Bronchial epithelial cell (primary cell): ENCODE measurements at places on chromosomes 6 and 20. TPM values are rescaled to one million over a fixed set of nuclear protein-coding genes. Genes with fewer than 3 reads are reported as not detected.

- no peak for DNase-seq
Measured at GRCh38 chr6:29424168-29424567, 9.4 kb downstream of the OR12D1 start.

GRCh38 chr20:18138639-18139583, 1.2 kb downstream of the KAT14 start:
- no peak for DNase-seq

DNA sequence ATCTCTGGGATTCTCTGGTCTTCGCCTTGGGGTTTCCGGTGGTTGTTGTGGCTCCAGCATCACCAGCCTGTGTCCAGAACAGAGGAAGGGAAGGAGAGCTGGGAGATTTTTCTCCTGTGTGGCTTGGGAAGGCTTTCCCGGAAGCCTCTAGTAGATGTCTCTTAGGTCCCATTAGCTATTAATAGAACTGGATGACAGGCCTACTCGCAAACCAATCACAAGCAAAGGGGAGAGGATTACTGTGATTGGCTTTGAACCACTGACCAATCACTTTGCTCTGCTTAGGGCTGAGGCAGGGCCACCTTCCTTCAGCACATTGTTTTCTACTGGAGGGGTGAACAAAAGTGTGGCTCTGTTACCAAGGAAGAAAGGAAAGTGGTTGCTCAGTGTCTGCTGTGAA, 203.4 kb upstream of the SULF2 start:
- no peak for DNase-seq

DNA sequence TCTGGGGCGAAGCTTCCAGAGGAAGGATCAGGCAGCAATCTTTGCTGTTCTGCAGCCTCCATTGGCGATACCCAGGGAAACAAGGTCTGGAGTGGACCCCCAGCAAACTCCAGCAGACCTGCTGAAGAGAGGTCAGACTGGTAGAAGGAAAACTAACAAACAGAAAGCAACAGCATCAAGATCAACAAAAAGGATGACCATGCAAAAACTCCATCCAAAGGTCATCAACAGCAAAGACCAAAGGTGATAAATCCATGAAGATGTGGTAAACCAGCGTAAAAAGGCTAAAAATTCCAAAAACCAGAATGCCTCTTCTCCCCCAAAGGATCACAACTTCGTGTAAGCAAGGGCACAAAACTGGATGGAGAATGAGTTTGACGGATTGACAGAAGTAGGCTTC, 252.8 kb downstream of the PHF3 start:
- no peak for DNase-seq

DNA sequence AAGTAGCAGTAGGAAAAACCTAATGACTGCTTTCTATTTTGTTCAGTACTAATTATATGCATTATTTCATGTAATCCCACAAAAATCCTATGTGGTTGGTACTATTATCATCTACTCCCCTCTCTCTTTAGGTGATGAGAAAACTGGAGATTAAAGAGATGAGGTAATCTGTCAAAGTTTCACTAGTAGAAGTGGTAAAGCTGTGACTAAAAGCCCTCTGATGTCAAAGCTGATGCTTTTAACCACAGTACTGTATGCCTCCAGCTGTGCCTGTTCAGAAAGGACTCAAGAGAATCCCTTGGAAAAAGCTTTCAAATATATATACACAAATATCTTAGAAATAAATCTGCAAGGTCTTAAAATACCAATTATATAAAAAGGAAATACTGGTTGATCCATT, 38.0 kb downstream of the PHIP start:
- DNase-seq, result no peak

DNA sequence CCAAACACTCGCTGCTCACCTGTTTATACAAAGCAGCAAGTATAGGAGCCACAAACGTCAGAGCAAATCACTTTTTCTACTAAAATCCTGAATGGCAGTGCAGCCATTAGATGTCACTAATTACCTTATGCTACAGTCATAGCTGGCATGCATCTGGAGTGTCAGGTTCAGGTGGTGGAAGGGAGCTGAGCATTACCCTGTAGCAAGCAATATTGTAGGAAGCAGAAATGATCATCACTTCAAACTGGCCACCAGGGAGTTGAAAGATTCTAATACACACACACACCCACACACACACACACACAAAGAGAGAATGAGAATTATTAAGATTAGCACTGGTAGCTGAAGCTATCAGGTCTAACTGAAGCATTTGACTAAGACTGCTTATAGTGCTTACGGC, 75.8 kb downstream of the EFHC1 start:
- DNase-seq, result no peak

DNA sequence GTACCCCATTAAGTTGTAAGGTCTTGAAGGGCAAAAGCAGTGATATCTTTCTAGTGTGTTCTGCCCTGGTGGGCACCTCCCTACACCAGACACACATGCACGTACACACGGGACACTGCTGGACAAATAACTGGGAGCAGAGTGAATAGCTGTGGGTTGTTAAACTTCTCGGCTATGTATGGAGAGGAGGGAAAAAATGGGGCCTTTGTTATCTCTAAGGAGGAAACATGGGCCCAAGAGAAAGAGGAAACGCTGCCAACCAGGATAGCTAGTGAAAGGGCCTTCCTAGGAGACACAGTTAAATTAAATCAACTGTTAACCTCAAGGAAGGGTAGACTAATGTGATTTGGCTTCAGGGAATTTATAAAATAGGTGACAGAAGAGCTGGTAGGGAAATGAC, 169.7 kb downstream of the MYLK4 start:
- no peak for DNase-seq

- no peak for DNase-seq
Measured at GRCh38 chr6:27156874-27157458, 90.5 kb upstream of the PRSS16 start.

DNA sequence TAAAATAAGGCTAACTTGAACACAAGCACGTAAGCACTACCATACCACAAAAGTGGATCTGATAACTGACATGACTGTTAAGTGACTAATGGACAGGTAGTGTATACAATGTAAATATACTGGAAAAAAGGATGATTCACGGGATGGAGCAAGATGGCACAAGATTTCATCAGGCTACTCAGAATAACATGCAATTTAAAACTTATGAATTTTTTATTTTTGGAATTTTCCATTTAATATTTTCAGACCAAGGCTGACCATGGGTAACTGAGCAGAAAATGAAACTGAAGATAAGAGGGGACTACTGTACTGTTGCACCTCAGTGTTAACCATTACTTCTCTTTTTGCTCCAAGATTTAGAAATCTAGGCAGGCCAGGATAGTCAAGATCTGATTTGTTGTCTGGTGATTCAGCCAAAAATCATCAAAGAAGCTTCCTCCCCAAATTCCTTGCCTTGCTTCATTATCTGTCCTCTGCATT, 45.4 kb downstream of the TPBG start:
- DNase-seq, result peak; percentile 97

DNA sequence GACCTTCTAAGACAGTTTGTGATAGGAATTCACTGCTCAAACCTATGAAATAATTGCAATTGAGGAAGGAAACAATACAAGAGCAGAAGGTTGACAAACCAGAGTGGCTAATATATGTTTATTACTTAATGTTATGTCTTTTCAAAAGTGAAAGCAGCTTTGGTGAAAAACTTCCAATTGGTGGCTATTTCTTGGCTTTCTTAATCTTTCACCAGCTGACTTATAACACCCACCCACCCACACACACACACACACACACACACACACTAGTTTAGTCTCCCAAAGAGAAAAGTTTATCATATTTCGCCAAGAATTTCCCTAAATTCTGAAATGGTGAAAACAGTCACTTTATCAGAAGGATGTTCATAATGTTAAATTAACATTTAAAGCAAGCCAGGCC, 583.5 kb downstream of the EYS start:
- no peak for DNase-seq

DNA sequence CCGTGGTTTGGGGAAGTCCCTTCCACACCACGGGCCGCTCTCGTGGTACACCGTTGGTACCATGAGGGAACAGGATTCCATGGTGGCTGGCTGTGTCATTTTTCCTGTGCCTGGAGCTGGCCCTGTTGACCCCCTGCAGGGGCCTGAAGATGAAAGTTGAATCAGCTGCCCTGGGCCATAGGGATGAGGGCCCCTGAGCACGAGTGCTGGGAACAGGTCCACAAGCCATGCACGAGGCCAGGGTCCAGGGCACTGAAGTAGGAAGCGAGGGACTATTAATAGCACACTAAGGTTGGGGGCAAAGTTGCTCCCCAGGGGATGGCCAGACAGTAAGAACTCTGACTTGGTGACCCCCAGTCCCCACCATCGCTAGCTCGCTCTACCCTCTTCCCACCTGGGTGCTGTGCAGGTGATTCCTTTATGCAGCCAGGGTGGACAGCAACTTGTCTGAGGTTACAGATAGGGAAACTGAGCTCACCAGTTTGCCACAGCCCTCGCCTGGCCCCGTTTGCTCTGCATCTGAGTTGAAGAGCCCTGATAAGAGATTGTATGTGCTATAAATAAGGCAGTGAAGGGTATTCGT, 46.6 kb downstream of the SLC13A3 start:
- no peak for DNase-seq

DNA sequence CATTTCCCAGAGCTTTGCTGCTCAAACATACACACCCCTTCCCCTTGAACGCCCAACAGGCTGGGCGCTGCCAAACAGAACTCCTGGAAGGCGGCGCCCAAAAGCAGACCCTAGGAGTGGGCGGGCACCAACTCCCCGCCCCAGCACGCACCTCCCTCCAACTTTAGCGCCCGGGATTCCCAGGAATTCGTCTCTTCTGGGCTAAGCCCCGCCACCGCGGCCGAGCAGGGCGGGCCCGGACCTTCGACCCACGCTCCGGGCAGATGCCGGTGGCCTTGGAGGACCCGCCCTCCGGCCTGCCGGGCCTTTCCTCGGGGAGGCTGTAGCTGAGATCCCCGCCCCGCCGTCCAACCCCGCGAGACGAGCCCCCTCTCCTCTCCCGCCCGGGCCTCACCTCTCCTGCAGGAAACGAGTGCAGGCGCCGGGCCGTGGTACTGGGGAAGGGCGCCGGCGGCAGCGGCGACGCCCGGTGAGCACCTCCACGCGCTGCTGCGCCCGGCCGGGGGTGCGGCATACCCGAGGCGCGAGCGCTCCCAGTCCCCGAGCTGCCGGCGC, 659 bp downstream of the MCUR1 start:
- peak; percentile 33 for DNase-seq

- DNase-seq, result no peak
Measured at GRCh38 chr20:47533518-47534062, 31.9 kb downstream of the NCOA3 start.

GRCh38 chr20:6579417-6579816, 188.1 kb upstream of the BMP2 start:
- no peak for DNase-seq

GRCh38 chr20:50455656-50456451, 54.3 kb upstream of the PTPN1 start:
- no peak for DNase-seq

- DNase-seq, result no peak
Measured at GRCh38 chr6:143363299-143363698, 87.2 kb downstream of the ADAT2 start.

DNA sequence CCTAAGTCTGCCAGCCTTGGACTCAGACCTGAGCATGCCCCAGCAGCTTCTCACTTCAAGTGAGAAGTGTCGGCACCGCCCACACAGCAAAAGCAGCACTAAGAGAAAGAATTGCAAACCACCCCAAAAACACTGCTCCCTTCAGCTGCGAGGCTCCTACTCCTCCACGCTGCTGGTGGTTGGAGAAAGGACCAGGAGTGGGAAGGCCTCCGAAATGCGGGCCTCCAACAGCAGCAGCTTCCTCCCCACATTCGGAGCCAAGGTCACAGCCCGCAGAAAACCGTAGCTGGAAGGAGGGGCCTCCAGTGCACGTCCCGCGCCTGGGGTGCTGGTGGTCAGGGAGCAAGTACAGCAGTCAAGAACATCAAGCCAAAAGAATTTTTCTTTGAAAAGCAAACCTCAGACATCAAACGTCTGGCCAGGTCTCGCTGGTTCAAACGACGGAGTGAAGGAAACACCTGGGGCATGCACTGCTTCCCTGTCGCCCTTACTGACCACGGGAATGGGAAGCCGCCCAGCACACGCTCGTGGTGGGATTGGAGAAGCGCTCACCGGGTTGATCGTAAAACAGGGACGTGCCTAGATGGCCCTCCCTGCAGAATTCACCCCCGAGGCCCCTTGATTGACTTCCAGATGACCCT, 185.6 kb upstream of the CST7 start:
- DNase-seq, result no peak

GRCh38 chr20:11063444-11063843, 389.6 kb upstream of the JAG1 start:
- no peak for DNase-seq

- no peak for DNase-seq
Measured at GRCh38 chr6:79584332-79584731, 46.8 kb upstream of the SH3BGRL2 start.

- no peak for DNase-seq
Measured at GRCh38 chr6:108565893-108566292, 5.2 kb downstream of the FOXO3 start.

GRCh38 chr6:41935685-41936072, 5.9 kb downstream of the CCND3 start:
- no peak for DNase-seq

DNA sequence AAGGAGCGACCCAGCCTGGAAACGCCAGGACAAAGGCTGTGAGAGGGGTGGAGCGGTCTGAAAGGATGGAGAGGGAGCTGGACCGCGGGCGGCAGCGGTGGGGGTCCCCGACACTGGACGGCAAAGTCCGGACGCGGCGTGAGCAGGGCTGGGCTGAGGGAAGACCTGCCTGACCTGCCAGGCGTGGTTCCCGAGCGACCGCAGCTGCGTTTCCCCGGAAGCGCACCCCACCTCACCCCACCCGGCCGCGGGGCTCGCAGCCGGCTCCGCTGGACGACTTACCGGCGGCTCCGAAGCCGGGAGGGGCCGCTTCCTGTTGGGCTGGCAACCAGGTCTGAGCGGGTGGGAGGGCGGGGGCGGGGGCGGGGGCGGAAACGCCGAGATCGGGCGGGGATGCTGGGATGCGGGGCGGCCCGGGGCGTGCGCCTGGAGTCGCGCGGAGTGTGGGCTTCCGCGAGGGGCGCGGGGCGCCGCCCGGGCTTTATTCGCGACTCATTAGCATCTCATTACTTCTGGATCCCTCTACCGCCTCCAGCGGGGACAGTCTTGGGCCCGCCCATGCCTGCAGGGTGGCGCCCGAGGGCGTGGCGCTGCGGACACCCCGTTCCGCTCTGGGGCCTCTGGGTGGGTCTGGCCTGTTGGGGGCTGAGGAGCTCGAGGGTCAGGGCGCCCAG, at the start of gene MICAL1:
Gene MICAL1 (minus strand): TSS at position 336 of the 674 bp plus-strand sequence. CDS start 1,576 bp downstream, outside the sequence.
- peak; percentile 13 for DNase-seq

The CLVS2 gene
- total RNA-seq, result not detected in 2 replicates

The SDC4 gene
- total RNA-seq, result 211 and 272 TPM in 2 replicates

The SIRPB1 gene
- not detected in 2 replicates for total RNA-seq

The CAGE1 gene
- 0.13 TPM in 1 of 2 replicates, not detected in the other for total RNA-seq

The ZNF831 gene
- not detected in 2 replicates for total RNA-seq

The RAET1G gene
- 26.6 and 45.0 TPM in 2 replicates for total RNA-seq

The SEC23B gene
- total RNA-seq, result 81.6 and 119 TPM in 2 replicates

The TTLL9 gene
- total RNA-seq, result under 0.01 TPM in 1 of 2 replicates, not detected in the other

The TGM2 gene
- total RNA-seq, result 0.51 and 5.5 TPM in 2 replicates

The RIPOR3 gene
- total RNA-seq, result under 0.01 and 0.53 TPM in 2 replicates

The DDX43 gene
- 0.26 and 0.64 TPM in 2 replicates for total RNA-seq

The HLA-DRB5 gene
- not detected in 2 replicates for total RNA-seq

The CST2 gene
- not detected in 2 replicates for total RNA-seq

The SLC24A3 gene
- total RNA-seq, result under 0.01 and 0.26 TPM in 2 replicates

The PRL gene
- total RNA-seq, result not detected in 2 replicates

The CCN6 gene
- total RNA-seq, result not detected in 2 replicates

The ZBP1 gene
- total RNA-seq, result not detected in 2 replicates

The PGC gene
- not detected in 2 replicates for total RNA-seq
